Occipital lobe (tissue), 3 donors: ENCODE measurements at places on chromosomes 2 and 18.

GRCh38 chr2:54479424-54479823, 23.3 kb downstream of the SPTBN1 start:
- no peak for DNase-seq

DNA sequence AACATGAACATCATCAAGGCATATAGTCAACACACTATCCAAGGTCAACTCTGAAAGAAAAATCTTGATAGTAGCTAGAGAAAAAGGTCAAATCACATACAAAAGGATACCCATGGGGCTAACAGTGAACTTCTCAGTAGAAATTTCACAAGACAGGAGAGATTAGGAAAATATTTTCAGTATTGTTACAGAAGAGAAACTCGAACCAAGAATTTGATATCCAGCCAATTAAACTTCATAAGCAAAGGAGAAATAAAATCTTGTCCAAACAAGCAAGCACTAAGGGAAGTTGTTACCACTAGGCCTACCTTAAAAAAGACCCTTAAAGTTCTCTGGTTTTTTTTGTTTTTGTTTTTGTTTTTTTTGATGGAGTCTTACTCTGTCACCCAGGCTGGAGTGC, 242.5 kb downstream of the EXOC6B start:
- DNase-seq: no peak

DNA sequence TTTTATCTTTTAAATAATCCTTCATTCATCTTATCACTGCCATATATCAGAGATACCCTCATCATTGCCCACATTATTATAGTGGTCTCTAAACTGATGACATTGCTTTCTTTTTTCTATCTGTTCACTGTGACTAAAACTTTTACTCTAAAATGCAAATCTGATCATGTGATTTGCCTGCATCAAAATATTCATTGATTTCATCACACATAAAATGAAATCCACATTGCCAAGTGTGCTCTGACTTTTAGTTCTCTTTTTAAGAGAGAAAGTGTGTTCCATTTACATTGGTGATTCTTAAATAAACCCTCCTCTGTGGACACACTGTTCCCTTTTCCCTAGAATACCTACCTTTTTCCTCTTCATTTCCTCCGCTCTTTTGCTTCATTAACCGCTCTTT, 7.5 kb downstream of the REL start:
- no peak for DNase-seq

DNA sequence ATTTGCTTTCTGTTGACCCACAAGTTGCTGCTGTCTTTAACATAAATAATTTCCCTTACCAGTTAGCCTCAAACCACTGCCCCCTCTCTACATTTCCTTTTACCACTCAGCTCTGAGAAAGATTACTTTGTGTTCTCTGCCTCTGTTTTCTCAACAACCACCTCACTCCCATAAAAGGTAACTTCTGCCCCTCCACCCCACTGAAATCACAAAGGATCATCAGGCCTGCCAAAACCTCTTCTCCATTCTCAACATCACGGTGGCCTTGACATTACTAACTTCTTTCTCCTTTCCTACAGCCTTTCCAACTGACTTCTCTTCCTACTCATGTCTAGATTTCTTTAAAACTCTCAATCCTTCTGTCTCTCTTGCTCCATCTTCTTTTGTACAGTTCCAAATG, 10.1 kb downstream of the ACADL start:
- DNase-seq: no peak

DNA sequence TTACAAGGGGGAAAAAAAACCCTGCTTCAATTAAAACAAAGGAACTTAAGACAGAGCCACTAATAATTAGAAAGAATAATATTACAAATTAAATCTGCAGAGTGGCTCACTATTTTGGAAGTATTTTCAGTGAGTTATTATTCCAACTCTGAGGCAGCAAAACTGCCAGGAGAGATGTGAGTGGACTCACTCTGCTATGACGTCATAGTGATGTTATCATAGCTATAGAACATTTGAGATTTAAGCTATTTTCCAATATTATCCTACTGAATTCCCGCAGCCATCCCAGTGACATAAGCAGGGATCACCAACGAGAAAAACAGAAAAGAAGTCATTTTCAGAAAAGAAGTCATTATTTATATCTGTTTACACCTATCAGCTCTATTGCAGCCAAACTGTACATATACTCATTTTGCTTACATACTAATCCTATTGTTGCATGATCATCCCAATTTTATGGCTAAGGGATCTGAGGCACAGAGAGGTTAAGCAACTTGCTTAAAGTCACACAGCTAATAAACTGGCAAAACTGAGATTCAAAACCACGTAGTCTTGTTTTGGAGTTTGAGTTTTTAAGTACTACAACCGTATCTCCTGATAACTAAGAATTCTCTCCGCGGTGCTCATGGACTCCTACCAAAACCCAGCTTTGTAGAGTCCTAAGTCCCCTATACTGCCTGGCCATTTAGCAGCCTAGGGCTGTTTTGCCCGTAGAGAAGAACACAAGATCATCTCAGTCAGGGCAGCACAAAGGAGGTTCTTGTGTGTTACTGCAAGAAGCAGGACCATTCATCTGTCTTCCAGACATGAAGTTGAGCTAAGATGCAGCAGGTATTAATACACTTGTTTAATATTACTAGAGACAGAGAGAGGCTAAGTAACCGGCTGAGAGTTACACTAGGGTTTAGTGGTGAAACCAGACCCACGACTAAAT, 299.8 kb downstream of the TCF4 start:
- no peak for DNase-seq

DNA sequence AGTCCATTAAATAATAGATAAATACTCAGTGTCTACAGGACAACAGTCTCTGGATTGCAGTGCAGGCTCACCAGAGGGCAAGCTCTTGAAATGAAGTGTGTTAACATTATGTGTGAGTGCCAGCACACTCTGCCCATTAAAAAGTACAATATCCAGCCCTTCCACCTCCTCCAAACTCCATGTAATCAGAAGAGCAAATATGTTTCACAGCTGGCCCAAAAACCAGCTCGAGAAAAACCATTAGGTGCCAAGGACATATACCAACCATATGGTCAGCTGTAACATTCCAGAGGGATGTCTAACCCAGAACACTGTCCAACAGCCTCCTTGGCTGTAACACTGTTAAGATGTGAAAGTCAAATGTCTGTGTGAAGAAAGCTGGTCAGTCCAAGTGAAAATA, 112.2 kb downstream of the ZNF385B start:
- DNase-seq: no peak

GRCh38 chr2:48319863-48320262, 210.1 kb upstream of the STON1 start:
- no peak for DNase-seq

GRCh38 chr2:122873951-122874350, 1118.5 kb downstream of the TSN start:
- no peak for DNase-seq

GRCh38 chr18:34932792-34933466, 108.3 kb upstream of the MAPRE2 start:
- no peak for DNase-seq

DNA sequence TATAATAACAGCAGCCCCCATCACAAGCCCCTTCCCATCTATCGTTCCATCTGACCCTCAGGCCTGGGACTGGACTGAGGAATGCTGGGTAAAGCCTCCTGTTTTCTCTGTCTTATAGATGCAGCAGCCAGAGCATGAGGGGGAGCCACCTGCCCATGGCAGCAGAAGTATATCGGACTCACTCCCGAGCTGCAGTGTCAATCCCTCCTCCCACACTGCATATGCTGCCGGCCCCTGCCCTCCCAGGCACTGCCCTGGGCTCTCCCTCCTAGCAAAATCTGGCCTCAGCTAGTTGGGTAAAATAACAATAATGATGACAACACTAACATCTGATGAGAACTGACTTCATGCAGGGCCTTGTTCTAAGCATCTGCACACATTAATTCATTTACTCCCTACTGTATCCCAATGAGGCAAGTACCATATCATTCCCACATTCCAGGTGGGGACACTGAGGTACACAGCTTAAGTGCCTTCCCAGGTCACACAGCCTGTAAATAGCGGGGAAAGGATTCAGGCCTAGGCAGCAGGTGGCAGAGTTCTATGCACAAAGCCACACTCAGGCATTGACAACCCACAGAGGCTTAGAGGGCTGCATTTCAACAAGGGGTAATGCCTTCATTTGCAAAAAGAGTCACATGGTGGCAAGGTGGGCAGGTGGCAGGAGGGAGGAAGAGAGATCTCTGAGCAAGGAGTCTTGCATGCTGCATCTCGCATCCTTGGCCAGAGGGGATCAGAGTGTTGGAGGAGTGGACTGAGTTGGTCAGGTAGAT, 190.0 kb downstream of the ZBTB7C start:
- no peak for DNase-seq

- no peak for DNase-seq
Observed at GRCh38 chr2:205845446-205845845, 163.1 kb downstream of the NRP2 start.

GRCh38 chr2:36379710-36380448, 24.3 kb downstream of the CRIM1 start:
- DNase-seq: no peak

DNA sequence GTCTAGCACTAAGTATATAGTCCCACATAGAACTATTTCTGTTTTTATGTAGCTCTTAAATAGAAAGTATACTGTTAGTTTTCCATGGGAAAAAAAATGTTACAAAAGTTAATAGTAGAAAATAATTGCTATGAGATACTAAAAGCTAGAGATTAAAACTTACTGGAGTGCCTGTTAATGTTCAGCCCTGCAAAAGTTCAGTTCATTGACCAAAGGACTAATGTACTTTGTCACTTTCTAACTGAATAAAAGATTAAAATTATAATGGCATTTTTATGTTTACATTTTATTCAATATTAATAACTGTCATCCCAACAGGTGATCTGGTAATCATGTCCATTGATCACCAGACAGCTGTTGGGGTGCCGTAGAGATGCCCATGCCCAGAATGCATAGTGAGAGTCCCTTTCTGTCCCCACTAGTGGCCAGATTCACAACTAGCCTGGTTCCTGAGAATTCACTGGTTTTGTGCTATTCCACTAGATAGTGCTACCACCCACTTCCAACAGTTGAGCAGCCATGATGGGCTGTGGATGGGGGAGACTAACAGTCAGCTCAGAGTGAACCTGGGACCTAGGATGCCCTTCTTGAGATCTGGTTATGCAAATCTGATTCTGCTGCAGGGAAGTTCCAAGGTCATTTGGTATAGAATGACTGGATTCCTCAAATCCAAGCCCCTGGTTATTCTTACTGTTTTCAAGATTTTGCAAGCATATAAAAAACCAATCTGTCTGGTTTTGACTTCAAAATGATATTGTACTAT, 57.8 kb downstream of the AFTPH start:
- DNase-seq: no peak

DNA sequence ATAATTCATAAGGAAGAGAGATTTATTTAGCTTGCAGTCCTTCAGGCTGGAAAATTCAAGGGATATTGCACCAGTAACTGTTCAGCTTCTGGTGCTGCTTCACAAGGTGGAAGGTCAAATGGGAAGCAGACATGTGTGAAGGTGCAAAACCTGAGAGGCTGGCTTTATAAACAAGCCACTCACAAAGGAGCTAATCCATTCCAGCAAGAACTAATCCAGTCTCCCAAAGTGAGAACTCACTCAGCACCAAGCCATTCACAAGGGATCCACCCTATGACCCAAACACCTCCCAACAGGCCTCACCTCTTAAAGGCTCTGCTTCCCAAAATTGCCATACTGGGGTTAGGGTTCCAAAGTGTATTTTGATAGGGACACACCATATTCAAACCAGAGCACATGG, 1018.4 kb upstream of the ACVR2A start:
- DNase-seq: no peak

DNA sequence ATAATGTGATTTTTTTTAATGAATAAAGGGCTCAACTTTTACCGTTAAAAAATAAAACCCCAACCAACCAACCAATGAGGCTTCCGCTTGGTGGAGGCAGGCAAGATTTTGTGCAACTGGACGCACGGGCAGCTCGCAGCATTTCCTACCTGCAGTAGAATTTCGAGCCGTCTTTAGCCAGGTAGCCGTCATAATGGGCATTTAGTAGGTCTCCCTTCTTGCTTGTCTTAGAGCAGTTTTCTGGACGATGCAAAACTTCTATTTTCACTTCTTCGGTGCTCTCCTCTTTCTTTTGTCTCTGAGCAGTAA, 316 bp downstream of the FKBP7 start:
- no peak for DNase-seq

DNA sequence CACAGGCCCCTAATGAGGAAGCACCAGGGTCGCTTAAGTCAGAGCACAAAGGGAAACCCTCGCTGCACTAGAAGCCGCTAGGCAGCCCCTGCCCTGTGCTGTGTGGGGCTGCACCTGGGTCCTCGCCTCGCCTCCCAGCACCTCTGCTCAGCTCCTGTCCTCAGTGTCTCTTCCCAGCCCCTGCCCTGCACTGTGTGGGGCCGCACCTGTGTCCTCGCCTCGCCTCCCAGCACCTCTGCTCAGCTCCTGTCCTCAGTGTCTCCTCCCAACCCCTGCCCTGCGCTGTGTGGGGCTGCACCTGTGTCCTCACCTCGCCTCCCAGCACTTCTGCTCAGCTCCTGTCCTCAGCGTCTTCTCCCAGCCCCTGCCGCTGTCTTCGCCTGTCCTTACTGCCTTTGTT, 342.8 kb downstream of the EIPR1 start:
- no peak for DNase-seq

DNA sequence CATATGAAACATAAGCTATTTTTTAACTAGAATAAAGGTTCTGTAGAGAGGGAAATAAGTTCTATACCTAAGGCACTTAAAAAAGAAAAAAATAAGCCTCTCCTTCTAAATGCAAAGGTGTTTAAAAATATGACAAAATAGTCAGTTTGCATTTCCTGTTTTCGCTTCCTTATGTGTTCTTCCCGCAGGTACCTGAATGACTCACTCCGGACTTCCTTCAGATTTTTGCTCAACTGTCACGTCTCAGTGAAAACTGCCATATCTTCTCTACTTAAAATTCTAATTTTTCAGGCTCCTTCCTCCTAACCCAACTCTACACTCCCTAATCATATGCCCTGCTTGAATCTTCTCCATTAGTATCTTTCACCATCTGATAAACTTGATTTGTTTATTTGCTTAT, 1333.1 kb downstream of the LRP1B start:
- no peak for DNase-seq

DNA sequence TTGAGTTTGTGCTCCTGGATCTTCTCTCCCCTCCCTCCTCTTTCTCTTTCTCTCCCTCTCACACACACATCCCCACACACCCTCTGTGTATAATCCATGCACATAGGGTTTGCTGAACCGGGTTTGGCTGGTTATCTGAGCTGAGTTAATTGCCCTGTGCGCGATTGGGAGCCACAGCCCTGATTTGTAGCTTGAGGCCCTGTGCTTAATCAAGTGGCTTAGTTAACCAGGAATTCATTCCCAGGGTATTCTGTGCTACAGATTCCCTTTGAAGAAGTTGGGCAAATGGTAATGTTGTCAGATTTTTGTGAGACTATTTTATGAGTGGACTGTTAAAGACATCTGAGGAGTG, 6.2 kb downstream of the PARD3B start:
- DNase-seq: no peak

DNA sequence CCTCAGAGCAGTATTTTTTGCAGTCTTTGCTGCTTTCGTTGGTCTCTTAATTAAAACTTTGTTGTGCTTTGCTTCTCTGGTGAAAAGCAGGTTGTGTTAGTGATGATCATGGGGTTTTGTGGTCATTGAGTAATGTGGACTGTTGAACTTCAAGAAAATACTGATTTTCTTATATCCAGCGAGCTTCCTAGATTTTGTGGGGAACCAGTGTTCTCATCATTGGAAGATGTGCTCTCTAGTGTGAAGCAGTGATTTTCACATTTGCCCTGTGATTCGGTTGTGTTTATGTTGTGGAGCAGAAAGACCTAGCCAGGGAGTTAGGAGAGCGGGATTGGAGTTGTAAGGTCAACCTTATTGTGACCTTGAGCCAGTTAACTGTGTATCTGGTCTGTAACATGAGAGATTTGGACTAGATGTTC, 12.4 kb downstream of the ASAP2 start:
- no peak for DNase-seq

- no peak for DNase-seq
Observed at GRCh38 chr2:170121689-170122088, 56.3 kb upstream of the MYO3B start.
